ENCODE measurements at places on chromosomes 13 and 19.

DNA sequence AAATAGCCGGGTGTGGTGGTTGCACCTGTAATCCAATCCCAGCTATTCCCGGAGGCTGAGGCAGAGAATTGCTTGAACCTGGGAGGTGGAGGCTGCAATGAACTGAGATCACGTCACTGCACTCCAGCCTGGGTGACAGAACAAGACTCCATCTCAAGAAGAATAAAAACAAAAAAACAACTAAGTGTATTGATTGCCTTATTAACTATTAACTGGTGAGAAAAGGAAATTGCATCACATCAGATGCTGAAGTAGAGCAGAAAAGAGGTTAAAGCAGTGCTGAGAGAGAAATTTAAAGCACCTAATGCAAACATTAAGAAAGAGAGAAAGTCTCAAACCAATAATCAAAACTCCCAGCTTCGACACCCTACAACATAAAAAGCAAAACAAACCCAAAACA lies 38.3 kb downstream of the KPNA3 start:
- no peak for DNase-seq

DNA sequence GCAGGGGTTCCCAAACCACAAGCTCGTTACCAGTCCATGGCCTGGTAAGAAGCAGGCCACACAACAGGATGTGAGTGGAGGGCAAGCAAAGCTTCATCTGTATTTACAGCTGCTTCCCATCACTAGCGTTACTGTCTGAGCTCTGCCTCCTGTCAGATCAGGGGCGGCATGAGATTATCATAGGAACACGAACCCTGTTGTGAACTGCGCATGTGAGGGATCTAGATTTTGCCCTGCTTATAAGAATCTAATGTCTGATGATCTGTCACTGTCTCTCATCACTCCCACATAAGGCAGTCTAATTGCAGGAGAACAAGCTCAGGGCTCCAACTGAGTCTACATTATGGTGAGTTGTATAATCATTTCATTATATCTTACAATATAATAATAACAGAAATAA lies 677.4 kb upstream of the SLITRK6 start:
- DNase-seq, result no peak

GRCh38 chr19:18726846-18727245 lies 43.4 kb downstream of the CRTC1 start:
- no peak for DNase-seq

DNA sequence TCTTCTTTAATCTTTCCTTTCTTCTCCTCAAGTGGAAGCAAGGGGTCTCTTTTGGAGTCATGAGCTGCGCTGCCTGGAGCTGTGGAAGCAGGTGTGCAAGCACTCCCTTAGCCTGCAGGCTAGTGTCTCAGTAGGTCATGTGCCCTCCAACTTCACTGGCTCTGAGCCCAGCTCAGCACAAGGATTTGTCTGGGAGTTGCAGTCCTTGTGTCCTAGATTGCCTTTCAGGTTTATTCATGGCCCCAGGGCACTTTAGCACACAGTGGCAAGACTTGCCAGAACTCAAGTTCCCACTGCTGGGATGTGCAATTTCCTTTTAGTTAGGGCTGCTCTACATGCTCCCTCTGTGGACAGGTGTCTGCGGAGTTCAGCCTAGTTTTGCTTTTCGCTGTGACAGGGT lies 211.7 kb downstream of the LIG4 start:
- no peak for DNase-seq

GRCh38 chr19:47479701-47480503 lies 4.1 kb downstream of the KPTN start:
- no peak for DNase-seq

- DNase-seq, result no peak
These were observed 2.6 kb downstream of the UBXN6 start for GRCh38 chr19:4454747-4455718.

- no peak for DNase-seq
These were observed 242.1 kb downstream of the ENOX1 start for GRCh38 chr13:43544631-43545030.

DNA sequence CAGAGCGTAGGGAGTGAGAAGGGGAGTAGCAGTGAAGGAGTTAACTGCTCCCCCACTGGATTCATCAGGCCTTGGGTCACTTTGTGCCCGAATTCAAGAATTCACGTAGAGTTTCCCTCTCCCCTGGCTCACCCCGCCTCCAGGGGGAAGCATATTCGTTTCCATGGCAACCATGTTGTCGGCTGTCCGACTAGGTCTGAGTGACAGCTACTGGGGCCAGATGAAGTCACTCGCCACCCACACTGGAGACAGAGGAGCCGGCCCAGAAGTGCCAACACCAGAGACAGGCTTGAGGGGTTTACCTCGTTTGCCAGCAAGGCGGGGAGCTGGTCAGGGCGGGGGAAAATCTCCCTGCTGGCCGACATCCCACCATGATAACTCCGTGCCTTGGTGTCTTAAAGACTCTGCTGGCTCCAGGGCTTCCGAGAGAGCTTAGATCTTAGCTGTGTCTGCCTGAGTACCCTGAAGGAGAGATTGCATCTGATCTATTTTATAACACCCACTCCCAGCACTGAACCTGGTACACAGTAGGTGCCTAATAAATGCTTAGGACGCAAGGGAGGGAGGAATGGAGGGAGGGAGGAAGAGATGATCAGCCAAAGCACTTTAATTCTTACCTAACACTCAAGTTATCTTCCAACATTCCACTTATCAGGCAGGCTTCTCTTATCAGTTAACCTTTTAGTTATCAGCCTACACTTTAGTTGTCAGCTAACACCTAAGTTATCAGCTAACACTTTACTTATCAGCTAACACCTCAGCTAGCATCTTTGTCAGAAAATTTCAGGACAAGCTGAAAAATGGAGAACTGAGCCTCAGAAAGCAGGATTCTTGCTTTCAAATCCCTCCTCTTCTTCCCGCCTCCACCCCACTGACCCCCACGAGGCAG lies 57.2 kb upstream of the ZNRF4 start:
- DNase-seq, result no peak

DNA sequence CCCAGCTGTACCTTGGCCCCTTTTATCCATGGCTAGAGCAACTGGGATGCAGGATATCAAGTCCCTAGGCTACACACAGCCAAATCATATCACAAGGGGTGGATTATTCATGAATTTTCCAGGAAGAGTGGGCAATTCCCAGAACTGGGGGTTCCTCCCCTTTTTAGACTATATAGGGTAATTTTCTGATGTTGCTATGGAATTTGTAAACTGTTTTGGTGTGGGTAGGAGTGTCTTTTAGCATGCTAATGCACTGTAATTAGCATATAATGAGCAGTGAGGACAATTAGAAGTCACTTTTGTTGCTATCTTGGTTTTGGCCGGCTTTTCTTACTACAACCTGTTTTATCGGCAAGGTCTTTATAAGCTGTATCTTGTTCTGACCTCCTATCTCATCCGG lies 18.0 kb upstream of the IGFL4 start:
- DNase-seq, result no peak

GRCh38 chr19:5154129-5154798 lies 185.4 kb downstream of the KDM4B start:
- DNase-seq, result peak; percentile 56

DNA sequence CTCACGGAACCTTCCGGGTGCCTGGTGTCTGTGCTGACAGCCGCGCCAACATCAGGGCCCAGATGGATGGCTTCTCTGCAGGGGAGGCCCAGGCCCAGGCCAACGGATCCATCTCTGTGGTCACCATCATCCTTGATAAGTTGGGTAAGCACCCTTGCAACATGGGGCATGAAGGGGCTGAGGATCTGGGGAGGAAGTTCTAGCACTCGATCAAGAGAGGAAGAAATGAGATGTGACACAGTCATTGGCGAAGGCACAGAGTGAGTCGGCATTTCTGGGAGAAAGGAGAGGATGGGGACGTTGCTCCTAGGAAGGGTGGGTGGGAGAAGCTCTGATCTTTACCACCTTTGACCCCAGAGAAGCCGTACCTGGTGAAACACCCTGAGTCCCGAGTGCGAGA lies 4.4 kb downstream of the CILP2 start:
- DNase-seq, result no peak

GRCh38 chr19:3556423-3556977 lies 886 bp downstream of the MFSD12 start:
- no peak for DNase-seq

DNA sequence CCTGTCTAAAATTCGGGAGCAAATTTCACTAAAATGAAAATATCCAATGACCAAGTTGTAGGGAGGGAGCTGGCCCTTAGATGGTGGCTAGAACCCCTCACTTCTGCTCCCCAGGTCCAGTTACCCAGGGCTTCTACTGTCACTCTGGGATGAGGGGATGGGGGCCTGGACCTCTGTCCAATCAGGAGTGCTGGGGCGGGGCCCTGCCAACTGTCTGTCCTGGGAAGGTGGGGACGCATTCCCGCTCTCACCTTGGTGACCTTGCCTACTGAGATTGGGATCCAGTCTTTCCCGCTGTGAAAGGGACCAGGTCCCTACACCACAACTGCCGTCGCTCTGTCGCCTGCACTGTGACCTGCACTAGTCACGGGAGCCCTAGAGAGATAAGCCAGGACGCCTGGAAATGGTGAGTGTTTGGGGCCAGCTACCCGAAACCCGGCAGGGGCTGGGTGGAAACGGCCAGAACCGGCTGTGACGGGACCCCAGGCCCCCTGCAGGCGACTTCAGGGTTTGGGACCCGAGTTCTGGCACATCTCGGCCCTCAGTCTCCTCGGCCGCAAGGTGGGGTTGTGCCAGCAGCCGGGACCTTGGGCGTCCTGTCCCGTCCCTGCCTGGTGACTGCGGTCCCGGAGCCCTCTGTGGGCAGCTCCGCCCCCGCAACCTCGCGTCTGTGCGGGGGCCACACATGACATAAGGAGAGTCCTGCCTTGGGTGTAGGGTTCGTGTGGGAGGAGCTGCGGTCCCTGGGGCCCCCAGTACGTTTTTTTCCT lies 22.8 kb downstream of the ZNF20 start:
- no peak for DNase-seq

DNA sequence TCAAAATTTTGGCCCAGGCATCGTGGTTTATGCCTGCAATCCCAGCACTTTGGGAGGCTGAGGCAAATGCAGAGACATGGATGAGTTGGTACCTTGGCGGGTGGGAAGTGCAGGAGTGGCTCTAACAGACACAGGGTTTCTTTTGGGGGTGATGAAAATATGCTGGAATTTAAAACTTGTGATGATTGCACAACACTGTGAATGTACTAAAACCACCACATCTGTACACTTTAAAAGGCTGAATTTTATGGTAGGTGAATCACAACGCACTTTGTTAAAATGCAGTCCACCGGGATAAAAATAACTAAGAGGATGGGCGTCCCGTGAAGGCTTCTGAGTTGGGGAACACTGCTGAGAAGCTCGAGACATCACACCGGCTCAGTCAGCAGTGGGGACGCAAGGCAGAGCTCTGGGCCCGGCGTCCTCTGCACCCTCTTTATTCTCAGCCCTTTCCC lies 47.1 kb downstream of the MLLT1 start:
- DNase-seq, result no peak

- peak; percentile 66 for DNase-seq
These were observed 39.4 kb downstream of the ZNF136 start for GRCh38 chr19:12202250-12202649.

DNA sequence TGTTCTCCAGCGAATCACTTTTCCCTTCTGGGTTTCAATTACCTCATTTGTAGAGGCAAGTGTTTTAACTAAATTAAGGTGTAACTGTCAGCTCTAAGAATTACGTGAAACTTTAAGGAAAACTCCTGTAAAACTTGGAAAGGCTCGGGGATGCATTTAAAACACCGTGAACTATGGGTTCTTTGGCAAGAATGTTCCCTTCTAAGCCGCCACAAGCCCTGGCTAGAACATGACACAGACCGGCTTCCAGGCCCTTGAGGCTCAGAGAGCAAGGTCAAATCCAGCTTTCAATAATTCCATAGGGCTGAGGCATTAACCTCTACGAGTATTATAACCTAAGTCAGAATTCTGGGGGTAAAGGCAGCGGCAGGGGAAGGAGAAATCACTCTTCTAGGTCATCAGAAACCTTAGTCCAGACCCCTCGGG lies 685 bp downstream of the VWA8 start:
- no peak for DNase-seq

- peak; percentile 91 for DNase-seq
These were observed 15.1 kb downstream of the CCDC124 start for GRCh38 chr19:17947815-17948513.

DNA sequence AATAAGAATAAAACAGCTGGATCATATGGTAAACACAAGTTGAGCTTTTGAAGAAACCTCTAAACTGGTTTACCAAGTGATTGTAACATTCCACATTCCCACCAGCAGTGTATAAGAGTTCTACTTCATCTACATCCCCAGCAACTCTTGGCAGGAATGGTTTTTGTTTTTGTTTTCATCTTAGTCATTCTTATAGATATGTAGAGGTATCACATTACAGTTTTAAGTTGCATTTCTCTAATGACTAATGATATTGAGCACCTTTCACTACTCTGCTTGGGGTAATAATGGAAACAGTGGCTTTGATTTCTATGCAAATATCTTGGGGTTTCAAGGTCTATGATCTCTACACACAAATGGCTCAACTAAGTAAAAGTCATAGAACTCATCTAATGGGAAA lies 614.5 kb downstream of the TBC1D4 start:
- no peak for DNase-seq

GRCh38 chr13:42703740-42704139 lies 77.6 kb upstream of the FAM216B start:
- no peak for DNase-seq

DNA sequence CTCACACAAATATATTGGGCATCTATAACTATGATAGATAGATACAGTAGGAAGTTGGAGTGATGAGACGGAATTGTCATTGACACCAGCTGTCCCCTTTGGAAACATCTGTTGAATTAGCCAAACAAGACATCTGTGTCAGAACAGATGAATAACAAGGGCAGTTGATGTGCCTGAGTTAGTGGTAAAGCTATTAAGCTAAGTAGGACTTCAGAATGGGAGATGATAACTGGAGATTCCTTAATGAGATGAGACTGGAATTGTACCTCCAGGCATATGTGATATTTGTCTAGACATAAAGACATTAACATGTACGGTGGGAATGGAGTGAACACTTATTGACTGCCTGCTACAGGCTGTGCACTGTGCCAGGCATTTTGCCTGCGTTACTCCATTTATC lies 78.7 kb downstream of the MBNL2 start:
- no peak for DNase-seq

GRCh38 chr13:94494026-94494425 lies 14.5 kb upstream of the DCT start:
- DNase-seq, result no peak

- no peak for DNase-seq
These were observed 221.4 kb upstream of the SLC10A2 start for GRCh38 chr13:103287659-103288058.

GRCh38 chr13:50209631-50210030 lies 194.4 kb downstream of the KCNRG start:
- DNase-seq, result no peak

- no peak for DNase-seq
These were observed 725 bp downstream of the PSMD8 start for GRCh38 chr19:38375098-38375493.

- DNase-seq, result no peak
These were observed 166.6 kb downstream of the RAP2A start for GRCh38 chr13:97600458-97601075.

DNA sequence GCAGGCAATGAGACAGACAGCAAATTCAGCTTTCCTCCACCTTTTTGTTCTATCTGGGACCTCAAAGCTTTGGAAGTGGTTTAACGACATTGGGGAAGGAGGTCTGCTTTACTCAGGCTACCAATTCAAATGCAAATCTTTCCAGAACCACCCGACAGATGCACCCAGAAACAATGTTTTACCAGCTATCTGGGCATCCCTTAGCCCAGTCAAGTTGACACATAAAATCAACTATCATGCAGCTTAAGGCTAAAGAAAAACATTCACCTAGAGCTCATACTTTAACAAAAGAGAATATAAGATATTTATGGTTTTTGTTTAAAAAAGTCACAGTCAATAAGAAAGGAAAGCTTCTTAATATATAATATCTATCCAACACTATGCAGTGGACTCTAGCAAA lies 246.0 kb downstream of the NALCN start:
- DNase-seq, result no peak

GRCh38 chr13:51786425-51787265 lies 17.3 kb downstream of the DHRS12 start:
- DNase-seq, result no peak
